ENCODE measurements at places on chromosomes 2 and 18.

DNA sequence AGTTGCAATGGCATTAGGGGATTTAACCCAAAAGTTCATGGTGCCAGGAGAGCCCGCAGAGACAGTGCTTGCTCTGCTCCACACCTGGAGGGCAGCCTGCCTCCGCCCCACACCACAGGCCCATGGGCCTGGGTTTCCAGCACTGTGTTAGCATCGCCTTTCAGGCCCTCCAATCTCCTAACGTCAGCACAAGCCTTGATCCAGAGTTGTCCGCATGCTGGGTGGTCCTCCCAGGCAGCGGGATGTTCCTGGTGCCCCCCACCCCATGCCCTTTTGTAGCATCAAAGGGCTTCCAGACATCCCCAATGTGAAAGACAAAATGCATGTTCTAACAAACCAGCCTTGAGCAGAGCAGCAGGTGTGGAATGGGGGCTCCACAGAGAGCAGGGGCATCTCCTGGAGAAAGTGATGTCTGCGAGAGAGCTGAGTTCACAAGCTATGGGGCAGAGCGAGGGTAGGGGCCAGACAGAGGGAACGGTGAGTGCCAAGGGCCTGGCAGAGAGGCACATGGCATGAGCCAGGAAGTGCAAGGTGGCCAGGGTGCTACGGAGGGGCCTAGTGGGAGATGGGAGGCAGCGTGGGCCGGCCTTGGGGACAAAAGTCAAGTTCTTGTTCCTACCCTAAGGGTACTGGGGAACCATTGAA is 119.2 kb downstream of the CYP26B1 start:
- H3K27ac ChIP-seq, result no peak overlapping the region
- no peak overlapping the region for H3K4me3 ChIP-seq
- no peaks in the 10 kb centered on the region for H3K4me1 ChIP-seq
- no peaks in the 10 kb centered on the region for H3K36me3 ChIP-seq

GRCh38 chr2:227479865-227480475 is 8.0 kb downstream of the AGFG1 start:
- no peak for DNase-seq
- peaks cover 4% of the 10 kb centered on the region for H3K36me3 ChIP-seq
- H3K27me3 ChIP-seq, result no peaks in the 10 kb centered on the region
- peaks cover 49% of the 10 kb centered on the region for H3K4me1 ChIP-seq
- peak overlapping the region; percentile 25 for H3K27ac ChIP-seq
- no peak overlapping the region for H3K4me3 ChIP-seq

DNA sequence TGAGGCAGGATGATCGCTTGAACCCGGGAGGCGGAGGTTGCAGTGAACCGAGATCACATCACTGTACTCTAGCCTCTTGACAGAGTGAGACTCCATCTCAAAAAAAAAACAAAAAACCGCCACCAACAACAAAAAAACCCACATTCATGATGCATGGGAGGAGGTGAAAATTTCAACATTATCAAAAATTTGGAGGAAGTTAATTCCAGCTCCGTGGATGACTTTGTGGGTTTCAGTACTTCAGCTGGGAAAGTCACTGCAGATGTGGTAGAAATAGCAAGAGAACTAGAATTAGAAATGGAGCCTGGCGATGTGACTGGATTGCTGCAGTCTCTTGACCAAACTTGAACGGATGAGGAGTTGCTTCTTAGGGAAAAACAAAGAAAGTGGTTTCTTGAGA is 74.3 kb downstream of the PRKCE start:
- no peak overlapping the region for H3K4me3 ChIP-seq
- no peak for DNase-seq
- no peak overlapping the region for H3K27ac ChIP-seq
- H3K36me3 ChIP-seq, result peaks cover 2% of the 10 kb centered on the region
- no peaks in the 10 kb centered on the region for H3K27me3 ChIP-seq
- H3K4me1 ChIP-seq, result peaks cover 18% of the 10 kb centered on the region

GRCh38 chr2:447902-448665 is 160.2 kb upstream of the ALKAL2 start:
- no peak overlapping the region for H3K4me3 ChIP-seq
- no peak overlapping the region for H3K27ac ChIP-seq
- H3K27me3 ChIP-seq, result peaks cover 15% of the 10 kb centered on the region

DNA sequence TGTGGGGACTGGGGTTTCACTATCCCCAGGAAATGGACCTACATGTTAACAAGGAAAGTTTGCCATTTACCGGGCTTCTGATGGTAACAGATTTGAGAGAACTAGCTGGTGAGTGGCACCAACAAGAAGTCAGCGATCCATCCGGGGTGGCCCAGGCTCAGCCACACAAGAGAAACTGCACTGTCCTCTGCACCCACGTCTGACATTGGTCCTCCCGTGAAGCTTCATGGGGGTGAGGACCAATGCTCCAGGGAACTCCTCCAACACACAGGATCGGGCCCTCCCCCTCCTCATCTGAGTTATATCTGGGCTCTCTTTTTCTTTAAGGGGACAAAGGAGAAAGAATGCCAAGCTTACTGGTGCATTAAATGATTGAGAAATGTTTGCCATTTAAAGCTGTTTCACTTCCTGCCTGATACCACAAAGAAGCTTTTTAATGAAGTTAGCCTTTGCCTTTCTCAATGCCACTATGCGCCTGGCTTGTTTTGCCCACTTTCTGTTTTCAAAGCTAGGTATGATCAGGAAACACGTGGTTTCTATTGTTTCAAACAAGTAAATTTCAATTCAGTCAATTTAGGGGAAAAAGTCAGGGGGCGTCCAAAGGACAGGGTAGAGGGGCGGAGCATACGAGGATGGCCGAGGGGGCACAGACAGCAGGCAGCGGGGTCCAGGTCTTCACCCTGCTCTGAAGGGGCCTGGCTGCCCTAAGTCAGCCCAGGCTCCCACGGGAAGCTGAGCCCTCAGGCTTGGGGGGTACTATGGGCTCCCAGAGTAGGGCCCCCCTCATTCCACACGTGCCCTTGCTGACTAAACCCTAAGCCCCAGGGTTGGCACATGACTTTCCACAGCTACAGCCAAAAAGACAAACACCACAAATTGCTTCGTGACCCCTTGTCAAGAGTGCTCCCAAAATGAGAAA is 204.0 kb upstream of the ID2 start:
- H3K36me3 ChIP-seq, result peaks cover 6% of the 10 kb centered on the region
- DNase-seq, result no peak
- peak overlapping the region; percentile 94 for H3K27ac ChIP-seq
- peak overlapping the region; percentile 77 for H3K4me3 ChIP-seq

GRCh38 chr2:85736456-85737355 is 17.1 kb upstream of the ATOH8 start:
- H3K4me1 ChIP-seq, result no peaks in the 10 kb centered on the region
- no peak overlapping the region for H3K27ac ChIP-seq
- DNase-seq, result no peak
- H3K36me3 ChIP-seq, result no peaks in the 10 kb centered on the region

GRCh38 chr2:173752152-173752551 is 213.0 kb downstream of the SP3 start:
- H3K4me1 ChIP-seq, result no peaks in the 10 kb centered on the region
- peaks cover 27% of the 10 kb centered on the region for H3K27me3 ChIP-seq
- peaks cover 2% of the 10 kb centered on the region for H3K36me3 ChIP-seq
- no peak overlapping the region for H3K4me3 ChIP-seq
- DNase-seq, result no peak
- H3K27ac ChIP-seq, result no peak overlapping the region

- no peak overlapping the region for H3K4me3 ChIP-seq
- no peak overlapping the region for H3K27ac ChIP-seq
- no peaks in the 10 kb centered on the region for H3K27me3 ChIP-seq
- H3K4me1 ChIP-seq, result no peaks in the 10 kb centered on the region
- DNase-seq, result no peak
Observed at GRCh38 chr2:241482126-241482955, 26.0 kb downstream of the STK25 start.

- no peak for DNase-seq
- H3K4me3 ChIP-seq, result no peak overlapping the region
- H3K36me3 ChIP-seq, result peaks cover 1% of the 10 kb centered on the region
Observed at GRCh38 chr2:68646303-68646702, 2.9 kb downstream of the PROKR1 start.

GRCh38 chr2:31258351-31258750 is 24.4 kb downstream of the EHD3 start:
- peaks cover 4% of the 10 kb centered on the region for H3K4me1 ChIP-seq
- no peak overlapping the region for H3K4me3 ChIP-seq
- H3K27me3 ChIP-seq, result no peaks in the 10 kb centered on the region
- H3K36me3 ChIP-seq, result peaks cover 2% of the 10 kb centered on the region

- H3K4me3 ChIP-seq, result no peak overlapping the region
- H3K27me3 ChIP-seq, result no peaks in the 10 kb centered on the region
- peaks cover 18% of the 10 kb centered on the region for H3K4me1 ChIP-seq
- no peaks in the 10 kb centered on the region for H3K36me3 ChIP-seq
- DNase-seq, result no peak
Observed at GRCh38 chr18:22428672-22429071, 11.0 kb upstream of the CTAGE1 start.

DNA sequence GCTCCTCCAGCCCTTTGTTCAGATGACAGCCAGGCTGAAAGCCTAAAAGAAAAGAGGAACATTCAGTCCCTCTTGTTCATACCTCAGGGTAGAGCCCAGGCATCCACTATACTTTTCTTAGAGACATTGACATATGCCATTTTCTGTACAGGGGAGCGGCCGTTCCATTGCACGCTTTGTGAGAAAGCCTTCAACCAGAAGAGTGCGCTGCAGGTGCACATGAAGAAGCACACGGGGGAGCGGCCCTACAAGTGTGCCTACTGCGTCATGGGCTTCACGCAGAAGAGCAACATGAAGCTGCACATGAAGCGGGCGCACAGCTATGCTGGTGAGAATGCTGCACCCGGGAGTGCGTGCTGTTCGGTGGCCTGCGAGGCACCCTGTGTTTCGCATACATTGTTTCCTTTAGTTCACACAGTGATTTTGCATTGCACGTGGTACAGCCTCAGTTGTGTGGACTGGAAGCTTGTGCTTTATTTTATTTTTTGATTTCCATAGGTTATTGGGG is 138.2 kb downstream of the ZNF236 start:
- peaks cover 33% of the 10 kb centered on the region for H3K36me3 ChIP-seq
- DNase-seq, result no peak
- H3K27ac ChIP-seq, result peak overlapping the region; percentile 39
- peaks cover 35% of the 10 kb centered on the region for H3K4me1 ChIP-seq

DNA sequence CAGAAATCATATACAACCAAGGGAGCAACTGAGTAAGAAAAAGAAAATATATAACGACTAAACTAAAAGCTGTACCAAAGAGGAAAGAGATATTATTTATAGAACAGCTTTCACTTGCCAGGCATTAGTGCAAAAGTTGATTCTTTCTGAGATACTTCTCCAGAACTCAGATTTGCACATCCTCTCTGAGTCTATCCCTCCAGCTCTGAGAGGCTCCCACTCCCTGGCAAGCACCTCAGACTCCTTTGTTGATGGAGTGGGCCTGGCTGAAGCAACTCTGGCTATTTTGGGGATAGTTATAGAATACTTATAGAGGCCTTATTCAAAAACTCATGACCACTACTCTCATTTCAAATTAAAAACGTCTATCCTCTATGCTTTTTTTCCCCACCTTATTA is 501.6 kb upstream of the TNP1 start:
- no peak overlapping the region for H3K27ac ChIP-seq
- H3K4me3 ChIP-seq, result no peak overlapping the region
- H3K27me3 ChIP-seq, result no peaks in the 10 kb centered on the region
- no peaks in the 10 kb centered on the region for H3K36me3 ChIP-seq

DNA sequence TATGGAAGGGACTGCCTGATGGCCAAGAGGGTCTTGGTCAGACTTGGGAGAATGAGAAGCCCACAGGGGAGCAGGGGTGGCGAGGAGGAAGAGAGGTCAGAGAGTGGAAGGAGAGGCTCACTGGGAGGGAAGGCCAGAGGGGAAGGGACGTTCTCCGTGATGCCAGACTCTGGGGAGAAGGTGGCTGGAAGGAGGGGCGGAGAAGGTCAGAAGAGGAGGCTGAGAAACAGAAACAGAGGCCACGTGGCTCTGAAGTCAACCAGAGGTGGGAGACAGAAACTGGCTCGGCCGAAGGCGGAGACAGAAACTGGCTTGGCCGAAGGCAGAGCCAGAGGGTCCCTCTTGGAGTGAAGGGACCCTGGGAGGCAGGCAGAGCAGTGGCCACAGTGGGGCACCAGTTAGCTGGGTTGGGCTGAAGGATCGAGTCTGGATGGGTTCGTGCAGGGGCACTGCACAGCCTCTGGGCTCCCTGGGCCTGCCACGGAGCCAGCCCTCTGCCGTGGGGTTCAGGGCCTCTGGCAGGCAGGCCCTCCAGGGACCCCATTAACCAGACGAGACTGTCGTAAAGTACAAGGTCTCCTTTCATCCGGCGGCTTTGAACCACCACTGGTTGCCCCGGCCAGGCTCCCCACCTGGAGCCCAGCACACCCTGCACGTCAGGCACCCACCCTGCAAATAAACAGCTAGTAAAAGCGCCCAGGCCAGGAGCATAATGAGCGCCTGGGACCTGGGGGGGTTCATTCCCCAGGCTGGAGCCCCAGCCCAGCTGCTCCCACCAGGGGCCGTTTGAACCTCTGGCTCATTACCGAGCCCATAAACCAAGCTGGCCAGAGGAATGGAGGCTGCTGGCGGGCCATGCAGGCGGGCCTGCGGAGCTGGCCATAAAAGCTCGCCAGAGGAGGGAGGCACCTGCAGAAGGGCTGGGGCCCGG is 218.8 kb downstream of the DYSF start:
- H3K4me3 ChIP-seq, result no peak overlapping the region
- no peaks in the 10 kb centered on the region for H3K36me3 ChIP-seq
- peak; percentile 9 for DNase-seq
- no peaks in the 10 kb centered on the region for H3K4me1 ChIP-seq

DNA sequence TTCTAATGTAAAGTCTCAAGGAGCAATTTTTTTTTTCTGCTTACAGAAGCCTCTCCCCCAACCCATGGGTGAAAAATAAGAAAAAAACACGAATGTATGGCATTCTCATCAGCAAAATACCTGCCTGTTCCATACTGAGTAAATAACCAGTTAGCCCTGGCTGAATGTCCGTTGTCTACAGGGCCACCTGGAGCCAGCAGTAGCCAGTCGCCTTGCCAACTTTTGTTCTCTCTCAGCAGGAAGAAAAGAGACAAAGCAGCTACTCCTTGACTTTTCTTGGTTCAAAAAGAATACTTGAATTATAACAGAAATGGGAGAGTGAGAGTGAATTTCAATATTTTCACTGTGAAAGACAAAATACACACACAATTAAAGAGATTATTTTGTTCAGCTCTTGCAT is 532.9 kb upstream of the CRIM1 start:
- peaks cover 25% of the 10 kb centered on the region for H3K27me3 ChIP-seq
- H3K4me3 ChIP-seq, result no peak overlapping the region
- H3K4me1 ChIP-seq, result no peaks in the 10 kb centered on the region
- DNase-seq, result no peak

GRCh38 chr18:7596147-7596546 is 29.0 kb downstream of the PTPRM start:
- no peaks in the 10 kb centered on the region for H3K36me3 ChIP-seq
- no peak overlapping the region for H3K27ac ChIP-seq
- no peak overlapping the region for H3K4me3 ChIP-seq
- no peaks in the 10 kb centered on the region for H3K4me1 ChIP-seq

- no peaks in the 10 kb centered on the region for H3K4me1 ChIP-seq
- H3K36me3 ChIP-seq, result no peaks in the 10 kb centered on the region
- no peak for DNase-seq
- H3K27ac ChIP-seq, result no peak overlapping the region
- H3K4me3 ChIP-seq, result no peak overlapping the region
- no peaks in the 10 kb centered on the region for H3K27me3 ChIP-seq
Observed at GRCh38 chr2:72576861-72577260, 249.0 kb downstream of the EXOC6B start.
